Thyroid gland (tissue), 4 donors: ENCODE measurements at places on chromosomes 16 and 17. TPM values are rescaled to one million over a fixed set of nuclear protein-coding genes. Genes with fewer than 3 reads are reported as not detected.

- no peak for DNase-seq
These were observed 55.1 kb upstream of the CLEC3A start for GRCh38 chr16:77967054-77967904.

GRCh38 chr17:79192503-79193351, 118.1 kb downstream of the ENGASE start:
- DNase-seq = peak; percentile 49

DNA sequence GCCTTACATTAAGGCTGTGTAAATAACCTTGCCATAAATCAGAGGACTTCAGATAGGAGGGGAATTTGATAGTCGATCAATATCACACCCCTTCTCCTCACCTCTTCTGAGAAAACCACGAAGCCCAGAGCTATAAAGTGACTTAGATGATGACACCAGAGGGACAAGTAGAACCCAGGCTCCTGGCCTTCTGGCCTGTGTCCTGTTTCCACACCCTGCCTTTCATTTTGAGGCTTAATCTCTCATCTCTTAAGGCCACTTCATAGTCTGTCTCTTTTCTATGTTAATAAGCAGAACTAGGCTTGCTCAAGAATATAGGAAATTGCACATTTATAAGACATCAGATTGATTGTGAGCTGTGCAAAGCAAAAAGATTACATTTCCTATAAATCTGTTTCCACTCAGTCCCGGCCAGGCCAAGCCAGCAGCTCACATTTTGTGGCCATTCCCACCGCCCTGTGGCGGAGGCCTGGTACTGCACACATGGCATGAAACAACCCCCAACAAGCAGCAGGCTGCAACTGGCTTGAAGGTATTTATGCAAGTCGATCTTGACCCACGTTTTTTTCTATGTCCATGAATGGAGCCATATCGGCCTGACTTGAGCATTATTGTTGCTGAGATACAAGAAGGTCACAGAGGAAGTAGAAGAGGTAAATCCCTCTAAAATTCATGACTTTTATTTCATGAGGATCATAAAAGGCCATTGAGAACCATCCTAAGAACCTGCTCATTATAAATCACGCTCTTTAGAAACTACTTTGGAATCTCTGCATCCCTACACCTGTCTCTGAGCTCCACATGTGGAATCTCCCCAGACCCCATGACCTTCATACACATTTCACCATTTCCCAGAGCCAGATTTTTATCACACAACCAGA, 93.7 kb downstream of the PMP22 start:
- DNase-seq = peak; percentile 84

DNA sequence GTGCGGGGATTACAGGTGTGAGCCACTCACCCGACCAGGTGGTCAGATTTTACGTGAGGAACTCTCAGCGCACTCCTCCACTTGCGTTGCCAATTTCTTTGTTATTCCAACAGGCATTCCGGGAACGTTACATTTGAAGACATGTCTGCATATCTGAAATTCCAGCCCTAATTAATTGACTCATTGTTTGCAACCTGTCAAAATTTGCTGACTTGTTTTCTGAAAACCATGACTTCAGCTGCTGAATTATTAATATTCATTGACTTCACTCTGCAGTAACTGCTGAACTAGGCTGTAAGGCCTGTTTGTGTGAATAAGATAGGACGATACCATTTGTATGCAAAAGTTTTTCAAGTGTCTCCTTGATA, 16.6 kb downstream of the G6PC1 start:
- DNase-seq = no peak

GRCh38 chr16:5851393-5851982, 753.9 kb upstream of the EEF2KMT start:
- DNase-seq = no peak

DNA sequence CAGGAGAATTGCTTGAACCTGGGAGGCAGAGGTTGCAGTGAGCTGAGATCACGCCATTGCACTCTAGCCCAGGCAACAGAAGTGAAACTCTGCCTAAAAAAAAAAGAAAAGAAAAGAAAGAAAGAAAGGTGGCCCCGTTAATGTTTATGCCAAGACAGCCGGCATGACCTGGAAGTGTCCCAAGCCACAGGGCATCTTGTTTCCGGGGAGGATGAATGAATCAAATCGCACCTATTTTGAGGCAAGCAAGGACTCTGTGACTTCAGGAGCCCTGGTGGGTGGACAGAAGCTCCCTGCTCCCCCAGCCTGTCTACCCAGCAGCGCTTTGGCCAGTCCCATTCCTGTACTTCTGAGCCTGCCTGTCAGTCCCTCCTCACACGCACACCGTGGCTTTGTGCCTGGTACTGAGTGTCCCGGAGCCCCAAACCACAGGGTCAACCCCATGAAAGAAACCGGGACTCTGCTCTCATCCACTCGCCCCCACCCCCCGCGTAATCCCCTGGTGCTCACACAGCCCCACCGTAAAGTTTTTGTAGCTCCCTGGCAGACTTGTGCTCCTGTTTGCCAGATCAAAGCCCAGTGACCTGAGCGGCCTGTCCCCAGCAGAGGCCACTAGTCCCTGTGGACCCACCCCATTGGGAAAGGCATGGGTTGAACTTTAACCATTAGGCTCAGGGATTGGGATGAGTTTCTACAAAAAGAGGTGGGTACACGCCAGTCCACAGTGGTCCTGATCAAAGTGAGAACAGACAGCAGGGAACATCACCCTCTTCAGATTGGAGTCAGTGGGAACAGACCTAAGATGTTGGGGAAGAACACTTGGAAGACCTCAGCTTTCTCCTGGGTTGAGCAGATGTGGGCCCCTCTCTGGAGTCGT, 19.3 kb downstream of the CD2BP2 start:
- DNase-seq = no peak

DNA sequence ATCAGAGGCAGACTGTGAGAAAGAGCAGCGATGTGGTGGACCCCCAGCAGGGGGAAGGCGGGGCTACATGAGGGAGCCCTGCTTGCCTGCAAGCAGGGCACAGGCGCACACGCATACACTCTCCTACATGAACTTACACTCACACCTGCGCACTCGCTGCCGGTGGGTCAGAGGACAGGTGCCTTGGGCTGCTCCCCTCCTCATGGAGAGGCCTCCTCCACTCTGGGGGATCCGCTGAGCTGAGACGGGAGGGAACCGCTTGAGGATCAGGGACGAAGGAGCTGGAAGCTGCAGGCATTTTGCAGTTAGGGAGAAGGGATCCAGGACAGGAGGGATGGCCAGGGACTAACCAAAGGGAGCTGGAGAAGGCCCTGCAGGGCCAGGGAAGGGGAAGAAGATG, 14.2 kb downstream of the OSBPL7 start:
- DNase-seq = no peak

- no peak for DNase-seq
These were observed 188.5 kb upstream of the CDH8 start for GRCh38 chr16:62224646-62225209.

GRCh38 chr16:89044418-89045180, 49.1 kb upstream of the ACSF3 start:
- DNase-seq = no peak

- no peak for DNase-seq
These were observed 100.8 kb downstream of the CCDC182 start for GRCh38 chr17:57644326-57644725.

GRCh38 chr16:1850981-1851380, 21.0 kb downstream of the MEIOB start:
- DNase-seq = no peak

DNA sequence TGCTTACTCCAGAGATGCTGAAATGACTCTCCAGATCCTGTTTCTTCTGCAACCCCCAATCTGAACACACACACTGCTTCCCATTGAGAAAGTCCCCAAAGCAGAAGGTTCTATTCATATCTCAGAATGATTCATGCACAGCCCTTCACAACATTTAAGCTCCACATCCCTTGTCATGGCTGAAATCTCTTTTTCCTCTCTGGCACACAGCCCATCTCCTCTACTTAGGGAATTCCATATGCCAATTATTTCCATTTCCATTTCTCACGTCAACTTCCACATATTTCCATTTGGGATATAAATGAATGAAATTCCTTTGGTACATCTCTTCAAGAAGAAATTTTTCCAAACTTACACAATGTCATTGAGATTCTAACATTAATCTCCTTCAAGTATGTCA, 119.6 kb downstream of the CDH11 start:
- DNase-seq = no peak

DNA sequence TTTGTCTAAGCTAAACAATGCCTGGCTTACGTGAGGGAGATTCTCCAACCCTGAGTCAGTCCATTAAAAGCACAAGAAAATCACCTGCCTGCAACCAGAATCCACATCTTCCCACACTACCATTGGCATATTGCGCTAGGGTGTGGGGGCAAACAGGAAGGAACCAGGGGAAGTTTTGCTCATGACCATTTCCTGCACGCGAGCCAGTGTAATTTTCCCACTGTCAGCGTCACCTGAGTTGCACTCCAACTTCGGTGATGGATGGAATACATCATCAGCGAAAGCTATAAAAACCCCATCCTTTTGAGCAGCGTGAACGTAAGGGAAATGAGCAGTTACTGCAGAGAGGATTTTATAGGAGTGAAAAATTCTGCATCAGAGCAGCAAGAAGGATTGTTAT, 167.9 kb upstream of the NOL11 start:
- DNase-seq = no peak

DNA sequence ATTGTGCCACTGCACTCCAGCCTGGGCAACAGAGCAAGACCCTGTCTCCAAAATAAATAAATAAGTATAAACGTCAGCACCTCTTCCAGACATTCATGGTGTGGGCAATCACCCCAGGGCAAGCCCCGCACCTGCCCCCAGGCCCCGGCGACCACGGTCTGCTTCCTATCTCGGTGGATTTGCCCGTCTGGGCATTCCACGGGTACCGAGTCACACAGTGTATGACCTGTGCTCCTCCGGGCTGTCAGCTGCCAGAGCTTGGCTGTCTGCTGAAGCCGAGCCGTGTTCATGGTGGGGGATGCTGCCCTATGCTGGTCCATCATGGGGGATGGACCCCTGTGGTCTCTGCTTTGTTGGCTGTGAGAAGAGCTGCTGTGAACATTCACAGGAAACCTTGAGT, 15.4 kb downstream of the CYBC1 start:
- no peak for DNase-seq

DNA sequence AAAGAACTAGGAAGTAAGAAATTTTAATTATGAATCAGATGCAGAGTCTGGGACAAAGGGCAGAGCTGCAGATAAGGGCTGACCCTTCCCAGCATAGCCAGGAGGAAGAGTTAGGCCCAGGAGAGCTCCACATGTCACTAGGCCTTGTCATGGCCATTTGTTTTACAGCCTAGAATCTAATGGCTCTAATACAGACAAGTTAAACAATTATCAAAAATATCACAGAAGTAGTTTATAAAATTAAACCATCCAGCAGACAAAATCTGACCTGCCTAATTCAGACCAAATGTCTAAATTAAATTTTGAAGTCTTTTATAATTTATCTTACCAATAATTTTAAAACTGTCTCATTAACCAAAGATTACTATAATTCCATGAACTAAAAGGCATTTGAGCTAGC, 1369.5 kb downstream of the CDH11 start:
- no peak for DNase-seq

GRCh38 chr17:4739122-4740024, at the start of the genes CXCL16 and ZMYND15:
CXCL16 (minus strand) TSS chr17:4739928; CDS start chr17:4739339, 589 bp downstream.
ZMYND15 (plus strand) TSS chr17:4739833; CDS start chr17:4740549, 716 bp downstream.
- peak; percentile 65 for DNase-seq

DNA sequence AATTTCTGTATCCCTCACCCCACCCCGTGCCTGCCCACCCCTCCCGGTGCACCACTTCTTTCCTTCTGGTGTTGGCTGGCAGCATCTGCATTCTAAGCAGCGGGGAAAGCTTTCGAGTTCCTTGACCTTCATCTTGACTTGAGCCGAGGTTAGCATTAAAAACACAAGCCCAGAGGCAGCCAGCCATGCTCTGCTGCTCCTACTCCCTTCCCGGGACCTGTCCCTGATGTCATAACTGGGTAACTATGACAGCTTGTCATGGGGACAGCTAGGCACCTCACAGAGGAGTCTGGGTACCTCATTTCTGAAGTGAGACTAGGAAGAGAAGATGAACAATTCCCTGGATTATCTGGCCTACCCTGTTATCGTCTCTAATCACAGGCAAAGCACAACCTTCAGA, at the start of gene CFAP97D1:
Gene CFAP97D1, plus strand, starts transcription at position 301 of the 400 bp plus-strand sequence. Its CDS starts 28 bp downstream, at position 329.
- no peak for DNase-seq

DNA sequence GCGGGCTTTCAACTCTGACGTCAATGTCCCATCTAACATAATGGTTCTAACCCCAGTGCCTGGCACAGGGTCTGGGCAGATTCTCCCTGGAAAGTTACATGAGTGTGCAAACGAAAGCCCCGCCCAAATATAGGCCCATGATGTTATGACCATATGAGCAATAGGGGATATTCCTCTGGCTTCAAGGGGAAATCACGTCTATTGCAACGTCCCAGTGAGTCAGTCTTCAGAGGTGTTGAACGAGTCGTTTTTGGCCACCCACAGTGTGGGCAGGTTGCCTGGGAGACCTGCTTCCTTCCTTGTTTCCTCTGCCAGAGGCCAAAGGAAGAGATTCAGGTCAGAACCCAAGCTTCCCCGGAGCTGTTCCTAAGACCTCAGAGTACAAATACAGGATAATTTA, 30.3 kb downstream of the PIK3R5 start:
- no peak for DNase-seq

- DNase-seq = peak; percentile 48
These were observed 12.3 kb downstream of the MEIOB start for GRCh38 chr16:1859650-1860049.

DNA sequence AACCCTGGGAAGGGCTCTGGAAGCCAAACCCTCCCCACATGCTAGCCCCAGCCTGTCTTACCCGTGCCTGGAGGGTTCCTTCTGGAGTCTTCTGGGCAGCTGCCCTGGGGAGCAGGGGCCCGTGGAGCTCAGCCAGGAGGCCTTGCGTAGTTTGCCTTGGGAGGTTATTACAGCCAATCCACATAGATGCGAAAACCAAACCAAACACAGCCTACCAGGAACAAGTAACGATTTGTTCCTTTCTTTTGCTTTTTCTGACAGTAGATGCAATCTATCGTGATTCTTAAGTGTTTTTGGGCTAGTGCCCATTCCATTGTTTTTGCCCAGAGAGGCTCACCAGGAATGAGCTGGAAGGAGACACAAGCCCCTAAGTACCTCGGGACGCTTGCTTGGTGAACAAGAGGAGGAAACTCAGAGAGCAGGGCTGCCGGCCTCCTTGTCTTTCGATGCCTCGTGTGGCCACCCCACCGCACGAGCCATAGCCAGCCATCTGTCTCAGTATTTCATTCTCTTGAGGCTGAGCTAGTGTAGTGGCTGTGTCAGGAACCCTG, 102.7 kb upstream of the NOL11 start:
- peak; percentile 74 for DNase-seq

The PIPOX gene
- total RNA-seq = 0.58 TPM

The CCDC47 gene
- total RNA-seq = 84.0 TPM

The VPS35L gene
- 74.3 TPM for total RNA-seq

The LGALS9B gene
- total RNA-seq = not detected

The PDIA2 gene
- not detected for total RNA-seq

The C1QL1 gene
- 0.59 TPM for total RNA-seq

The CAPNS2 gene
- 8.6 TPM for total RNA-seq
